COR-L47 (cell line): ENCODE measurements at places on chromosomes 11 and 22.

DNA sequence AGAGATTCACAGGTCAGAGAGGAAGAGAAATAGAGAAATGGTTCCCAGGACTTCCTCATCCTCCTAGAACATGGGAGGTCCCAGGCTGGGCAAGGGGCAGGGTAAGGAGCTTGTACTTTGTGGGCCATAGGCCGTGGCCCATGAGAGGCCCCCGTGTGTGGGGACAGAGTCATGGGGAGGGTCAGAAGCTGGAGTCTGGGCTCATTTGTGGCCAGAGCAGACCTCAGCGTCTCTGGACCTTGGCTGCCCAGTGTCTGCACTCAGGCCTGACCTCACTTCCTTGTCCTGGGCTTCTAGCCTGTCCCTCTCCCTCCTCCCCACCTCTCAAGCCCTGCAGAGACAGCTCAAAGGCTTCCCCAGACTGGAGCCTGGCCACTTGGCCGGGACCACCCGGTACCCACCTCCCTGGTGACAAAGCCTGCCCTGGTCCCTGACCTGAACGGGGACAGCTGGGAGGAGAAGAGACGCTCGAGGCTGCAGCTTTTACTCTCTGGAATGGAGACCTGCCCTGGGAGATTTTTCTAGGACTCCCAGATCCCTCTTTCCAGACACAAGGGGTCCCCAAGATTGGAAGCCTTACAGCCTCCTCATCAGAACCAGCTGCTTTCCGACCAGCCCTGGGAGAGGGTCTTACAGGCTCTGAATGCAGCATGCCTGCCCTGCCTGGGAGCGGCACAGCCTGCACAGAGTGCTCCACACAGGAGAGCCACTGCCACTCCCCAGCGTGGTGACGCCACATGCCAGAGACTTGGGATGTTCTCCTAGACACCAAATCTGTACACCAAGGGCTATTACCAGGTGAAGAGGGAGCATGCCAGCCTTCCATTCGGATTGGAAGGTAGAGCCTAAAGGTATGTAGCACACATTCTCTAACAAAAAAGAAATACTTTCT is 569.0 kb upstream of the B3GAT1 start:
- DNase-seq = no peak

DNA sequence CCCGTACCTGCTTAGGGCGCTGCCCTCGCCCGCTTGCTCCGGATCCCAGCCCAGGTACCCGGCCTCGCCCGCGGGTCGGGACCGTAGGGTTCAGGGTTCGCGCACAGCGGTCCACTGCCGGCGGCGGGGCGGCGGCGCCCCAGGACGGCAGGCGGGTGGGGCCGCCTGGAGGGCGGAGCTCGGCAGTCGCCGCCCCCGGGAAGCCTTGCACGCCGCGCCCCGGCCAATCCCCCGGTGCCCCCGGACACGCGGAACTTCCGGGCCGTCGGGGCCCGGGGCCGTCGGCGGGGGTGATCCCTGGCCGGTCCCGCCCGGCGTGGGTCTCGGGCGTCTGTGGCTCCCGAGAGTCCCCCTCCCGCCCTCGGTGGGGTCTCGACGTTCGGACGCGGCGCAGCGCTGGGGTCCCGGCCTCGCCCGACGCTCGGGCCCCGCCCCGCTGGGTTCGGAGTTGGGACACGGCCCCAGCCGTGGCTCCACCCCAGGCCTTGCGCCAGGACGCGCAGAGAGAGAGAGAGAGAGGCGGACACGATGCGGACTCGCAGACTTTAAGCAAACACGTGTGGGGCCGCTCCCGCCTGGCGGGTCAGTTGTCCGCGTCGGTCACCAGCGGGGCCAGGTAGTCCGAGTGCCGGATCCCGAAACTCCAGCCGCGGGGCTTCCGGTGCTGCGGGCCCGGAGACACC is at the start of gene TYMP:
TSS of gene TYMP (minus strand) at position 116 of the 683 bp plus-strand sequence. CDS start 303 bp downstream, outside the sequence.
- DNase-seq = no peak

- no peak for DNase-seq
These were observed 180.5 kb downstream of the C11orf91 start for GRCh38 chr11:33520112-33520511.

DNA sequence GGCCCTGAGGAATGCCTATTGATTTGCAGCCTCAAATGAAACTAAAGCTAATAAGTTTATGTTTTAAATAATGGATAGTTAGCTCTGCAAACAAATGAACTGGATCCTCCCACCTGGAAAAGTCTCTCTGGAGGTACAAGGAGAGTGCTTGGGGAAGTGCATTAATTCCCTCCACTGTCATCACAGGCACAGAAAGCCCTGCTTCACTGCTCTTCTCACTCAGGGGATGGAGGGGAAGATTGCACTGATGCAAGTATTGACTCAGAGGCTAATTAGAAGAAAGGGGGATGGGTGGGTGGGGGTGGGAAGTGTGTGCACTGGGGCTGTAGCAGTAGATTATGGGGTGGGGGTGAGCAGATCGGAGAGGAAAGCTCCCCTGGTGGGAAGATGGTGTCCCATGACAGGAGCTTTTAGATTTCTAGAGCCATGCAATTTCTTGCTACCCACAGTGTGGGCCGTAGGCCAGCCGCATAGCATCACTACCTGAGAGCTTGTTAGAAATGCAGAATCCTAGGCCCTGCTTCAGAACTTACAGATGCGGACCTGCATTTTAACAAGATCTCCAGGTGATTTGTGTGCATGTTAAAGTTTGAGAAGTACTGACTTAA is 163.9 kb downstream of the HIPK3 start:
- no peak for DNase-seq

GRCh38 chr11:37916331-37916730 is 1318.3 kb upstream of the RAG2 start:
- DNase-seq = no peak

GRCh38 chr11:3224401-3225057 is 5.9 kb upstream of the MRGPRG start:
- DNase-seq = no peak

- no peak for DNase-seq
These were observed 901.0 kb downstream of the BRD1 start for GRCh38 chr22:48926643-48927042.

DNA sequence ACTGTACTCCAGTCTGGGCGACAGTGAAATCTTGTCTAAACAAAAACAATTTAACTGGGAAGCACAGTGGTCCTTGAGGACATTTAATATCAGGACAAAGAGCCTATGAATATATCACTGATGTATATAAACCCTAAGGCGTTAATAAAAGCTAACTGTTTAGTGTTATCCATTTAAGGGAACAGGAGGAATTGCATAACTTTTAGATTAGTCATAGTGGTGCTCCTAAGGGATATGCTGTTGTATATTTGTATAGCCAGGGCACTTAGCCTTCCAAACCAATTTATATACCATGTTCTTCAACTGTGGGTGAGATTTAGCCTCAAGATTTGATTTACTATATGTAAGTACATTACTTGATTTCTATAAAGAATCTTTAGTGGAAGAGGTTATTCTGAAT is 3.0 kb upstream of the CHEK1 start:
- no peak for DNase-seq

DNA sequence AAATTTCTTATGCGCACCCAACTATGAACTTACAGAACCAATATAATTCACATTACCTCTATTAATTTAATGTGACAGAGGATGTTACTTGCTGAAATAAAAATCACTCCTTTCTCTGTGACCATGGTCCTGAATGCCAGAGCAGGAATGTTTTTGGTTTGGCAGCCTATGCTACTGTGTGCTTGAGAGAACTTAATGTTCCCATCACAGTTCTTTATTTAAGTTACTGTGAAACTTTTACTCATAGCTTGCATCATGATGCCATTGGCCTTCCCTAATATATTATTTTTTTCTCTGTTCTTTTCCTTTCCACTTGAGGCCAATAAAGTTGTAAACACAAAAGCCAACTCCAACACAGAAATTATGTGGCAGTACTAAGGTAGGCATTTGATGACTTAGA is 142.2 kb downstream of the FAM76B start:
- DNase-seq = no peak

- no peak for DNase-seq
These were observed 51.7 kb downstream of the SYT13 start for GRCh38 chr11:45234306-45235006.

- DNase-seq = no peak
These were observed 5.9 kb downstream of the TMEM151A start for GRCh38 chr11:66297610-66298009.

- DNase-seq = no peak
These were observed 479.0 kb downstream of the BRD1 start for GRCh38 chr22:49348631-49349030.

- no peak for DNase-seq
These were observed 41.1 kb downstream of the DIXDC1 start for GRCh38 chr11:111978028-111978771.

GRCh38 chr11:57476047-57476756 is 15.9 kb downstream of the RTN4RL2 start:
- no peak for DNase-seq

DNA sequence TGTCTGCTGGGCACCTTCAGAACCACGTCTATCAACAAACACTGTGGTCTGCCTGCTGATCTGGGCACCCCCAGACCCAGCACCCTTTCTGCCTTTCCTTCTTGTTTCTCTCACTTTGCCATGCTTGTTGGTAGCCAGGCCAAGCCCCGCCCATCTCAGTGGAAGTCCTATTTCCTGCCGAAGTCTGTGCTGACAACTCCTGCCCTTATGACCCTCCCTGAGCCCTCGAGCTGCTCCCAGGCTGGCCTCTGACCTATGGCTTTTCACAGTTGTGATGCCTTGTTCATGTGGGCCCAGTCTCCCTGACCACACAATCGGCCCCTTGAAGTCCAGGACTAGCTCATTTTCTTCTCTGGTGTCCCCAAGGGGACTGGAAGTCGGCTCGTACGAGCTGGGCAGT is 132.1 kb downstream of the DSCAML1 start:
- DNase-seq = no peak

- no peak for DNase-seq
These were observed 265.8 kb downstream of the BUD13 start for GRCh38 chr11:116507016-116507415.

DNA sequence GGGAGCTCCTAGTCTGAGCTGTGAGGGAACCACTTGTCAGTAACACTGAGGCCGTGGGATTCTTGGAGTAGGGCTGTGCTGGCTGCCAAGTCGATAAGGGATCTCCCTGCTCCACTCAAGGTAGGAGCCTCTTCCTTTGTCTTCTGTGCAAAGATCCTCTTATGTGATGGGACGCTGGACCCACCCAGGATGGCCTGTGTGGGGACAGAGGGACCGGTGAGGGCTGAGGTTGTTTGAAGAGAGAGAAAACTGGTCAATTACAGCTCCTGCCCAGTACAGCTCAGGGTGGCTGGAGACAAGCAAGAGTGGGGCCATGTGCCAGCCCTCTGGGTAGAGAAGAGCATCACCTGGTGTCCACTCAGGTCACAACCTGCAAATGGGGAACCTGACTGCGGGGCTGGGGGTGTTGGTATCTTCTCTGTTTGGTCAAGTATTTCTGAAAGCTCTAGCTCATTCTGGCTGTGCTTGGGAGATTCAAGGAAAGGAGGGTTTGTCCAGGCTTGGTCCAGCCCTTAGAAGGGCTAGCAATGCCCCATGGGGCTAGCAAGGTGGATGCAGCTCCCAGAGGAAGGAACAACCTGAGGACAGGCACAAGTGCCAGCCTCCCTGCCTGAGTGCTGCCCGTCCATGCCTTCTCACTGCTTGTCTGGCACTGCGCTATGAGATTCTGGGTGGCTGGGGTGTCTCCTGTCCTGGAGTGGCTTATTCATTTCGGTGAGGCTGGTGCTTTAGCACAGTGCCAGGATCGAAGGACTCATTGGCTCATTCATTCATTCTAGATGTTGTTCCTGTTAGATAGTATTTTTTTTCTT is 27.6 kb upstream of the BAIAP2L2 start:
- no peak for DNase-seq

DNA sequence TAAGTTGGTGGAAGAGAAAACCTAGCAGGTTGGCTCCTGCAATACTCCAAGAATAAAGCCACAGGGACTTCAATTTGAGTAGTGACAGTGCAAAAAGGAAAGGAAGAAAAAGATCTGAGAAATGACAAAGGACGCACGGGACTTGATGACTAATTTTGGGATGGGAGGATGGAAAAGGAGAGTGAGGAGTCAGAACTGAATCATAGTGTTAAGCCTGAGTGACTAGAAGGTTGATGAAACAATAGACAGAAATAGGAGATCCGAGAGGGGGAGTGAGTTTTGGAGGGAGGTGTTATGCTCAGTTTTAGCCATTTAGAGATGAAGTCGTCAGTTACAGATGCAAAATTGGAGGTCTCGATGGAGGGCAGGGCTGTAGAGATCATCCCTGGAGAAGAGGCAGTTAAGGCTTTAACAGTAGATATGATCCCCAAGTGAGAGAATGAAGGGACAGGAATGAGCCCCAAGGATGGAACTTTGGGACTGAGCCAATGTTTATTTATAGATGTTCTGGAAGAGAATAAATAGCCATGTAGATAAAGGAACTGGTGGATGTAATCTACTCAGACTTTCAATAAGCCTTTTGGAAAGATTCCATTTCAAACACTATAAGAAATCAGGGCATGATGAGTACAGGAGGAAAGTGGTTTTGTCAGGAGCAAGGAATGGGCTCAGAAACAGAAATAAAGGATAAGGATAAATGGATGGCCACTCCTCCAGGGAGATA is 108.9 kb upstream of the NCAM1 start:
- DNase-seq = no peak

- no peak for DNase-seq
These were observed 1.1 kb downstream of the SLC43A3 start for GRCh38 chr11:57425565-57426438.

DNA sequence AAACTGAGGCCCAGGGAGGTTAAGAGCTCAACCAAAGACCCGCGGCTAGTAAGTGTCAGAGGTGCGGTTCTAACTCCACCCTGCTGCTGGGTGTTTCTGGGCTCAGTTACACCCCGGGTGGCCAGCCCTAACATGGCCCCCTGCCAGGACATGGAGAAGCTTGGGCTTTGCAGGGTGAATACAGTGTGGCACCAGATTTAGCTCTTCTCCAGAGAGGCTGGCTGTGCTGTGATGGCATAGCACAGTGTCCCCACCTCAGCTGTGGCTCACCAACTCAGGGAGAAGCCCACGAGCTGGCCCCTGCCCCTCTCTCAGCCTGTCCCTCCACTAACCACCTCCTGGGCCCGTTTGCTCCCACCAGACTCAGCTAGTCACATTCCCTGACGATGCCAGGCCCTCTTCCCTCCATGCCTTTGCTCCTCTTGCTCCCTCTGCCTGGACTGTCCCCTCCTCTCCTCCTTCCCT is 7.0 kb downstream of the UCP3 start:
- no peak for DNase-seq

- no peak for DNase-seq
These were observed 2.2 kb upstream of the OR52H1 start for GRCh38 chr11:5550440-5551095.

DNA sequence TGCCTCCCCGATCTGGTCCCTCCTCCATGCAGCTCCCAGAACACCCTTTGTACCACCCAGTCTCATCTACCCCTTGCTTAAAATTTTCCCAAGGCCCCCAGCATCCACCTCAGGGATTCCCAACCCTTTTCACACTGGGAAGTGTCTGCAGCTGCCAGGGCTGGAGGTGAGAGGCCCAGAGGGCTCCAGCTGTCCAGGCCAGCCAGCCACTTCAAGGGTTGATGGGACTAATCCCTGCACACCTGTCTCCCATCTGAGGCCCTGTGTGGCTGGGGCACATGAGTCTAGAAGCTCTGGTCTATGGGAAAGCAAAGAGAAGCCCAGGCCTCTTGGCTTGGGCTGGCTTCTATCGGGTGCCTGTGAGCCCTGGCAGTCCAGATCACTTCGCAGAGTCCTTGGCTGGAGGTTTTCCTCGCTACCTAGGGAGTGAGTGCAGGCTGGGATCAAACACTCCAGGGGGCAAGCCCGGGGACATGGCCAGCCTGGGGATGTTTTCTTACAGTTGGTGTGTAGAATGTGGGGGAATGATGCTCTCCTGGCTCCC is 41.1 kb upstream of the TPBGL start:
- no peak for DNase-seq
